ENCODE measurements at places on chromosomes 11 and 22. TPM values are rescaled to one million over a fixed set of nuclear protein-coding genes. Genes with fewer than 3 reads are reported as not detected.

DNA sequence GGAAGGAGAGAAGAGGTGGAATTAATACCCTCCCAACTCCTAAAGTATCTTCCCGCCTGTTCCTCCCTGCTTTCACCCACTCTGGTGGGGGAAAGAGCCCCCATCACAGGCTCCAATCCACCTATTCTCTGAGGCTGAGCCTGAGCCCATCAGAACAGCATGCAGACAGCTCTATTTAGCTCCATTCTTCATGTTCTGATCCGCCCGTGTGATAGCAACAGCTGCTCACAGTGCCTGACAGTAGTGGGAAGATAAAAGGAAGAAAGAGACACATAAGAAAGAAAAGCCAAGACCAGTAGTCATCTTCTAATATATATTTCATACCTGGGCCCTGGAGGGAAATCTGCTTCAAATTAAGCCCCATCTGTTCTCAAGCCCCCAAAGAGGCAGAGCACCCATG lies 80.3 kb upstream of the AKIP1 start:
- DNase-seq = no peak

DNA sequence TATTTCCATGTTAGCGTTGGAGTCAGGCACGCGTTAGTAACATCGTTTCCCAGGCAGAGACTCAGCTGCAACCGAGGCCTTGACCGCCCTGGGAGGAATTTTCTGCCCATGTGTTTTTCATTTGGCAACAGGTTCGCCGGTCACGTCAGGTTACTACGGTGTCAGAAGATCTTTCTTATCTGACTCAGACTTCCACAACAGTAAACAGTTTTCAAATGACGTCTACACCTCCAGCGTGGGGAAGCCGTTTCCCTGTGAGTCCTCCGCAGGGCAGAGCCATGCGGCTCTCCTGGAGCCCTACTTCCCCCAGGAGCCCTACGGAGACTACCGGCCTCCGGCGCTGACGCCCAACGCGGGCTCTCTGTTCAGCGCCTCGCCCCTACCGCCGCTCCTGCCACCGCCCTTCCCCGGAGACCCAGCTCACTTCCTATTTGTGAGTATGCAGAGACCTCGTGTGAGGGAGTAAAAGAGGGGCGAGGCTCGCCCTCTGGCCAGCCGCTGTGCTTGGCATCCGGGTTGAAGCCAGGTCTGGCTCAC lies 14.3 kb upstream of the POU2AF3 start:
- no peak for DNase-seq

- no peak for DNase-seq
These were observed 607.3 kb upstream of the CADM1 start for GRCh38 chr11:116111546-116111945.

GRCh38 chr22:27612115-27612514 lies 189.4 kb downstream of the MN1 start:
- DNase-seq = no peak

DNA sequence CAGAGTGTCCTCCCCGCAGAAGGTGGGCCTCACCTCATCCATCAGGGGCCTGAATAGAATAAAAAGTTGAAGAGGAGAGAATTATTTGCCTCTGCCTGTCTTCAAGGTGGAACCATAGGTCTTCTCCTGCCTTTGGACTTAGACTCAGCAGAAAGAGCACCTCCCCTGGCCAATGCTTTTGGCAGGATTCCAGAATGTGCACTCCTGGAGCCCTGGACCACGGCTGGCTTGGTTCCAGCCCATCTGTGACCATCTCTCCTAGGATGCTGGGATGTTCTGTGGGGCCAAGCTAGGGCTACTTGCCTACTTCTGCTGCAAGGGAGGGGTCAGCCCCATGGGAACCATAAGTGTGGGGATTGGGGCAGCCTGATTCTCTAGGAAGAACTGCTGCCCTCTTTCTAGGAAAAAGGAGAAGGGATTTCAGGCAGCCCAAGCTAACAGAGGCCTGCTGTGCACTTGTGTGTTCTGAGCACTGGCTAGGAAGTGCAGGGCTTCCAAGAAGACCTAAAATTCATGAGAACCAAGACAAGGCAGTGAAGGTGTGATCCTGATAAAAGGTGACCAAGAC lies 32.2 kb upstream of the SHANK2 start:
- no peak for DNase-seq

GRCh38 chr11:34353881-34354280 lies 3.9 kb downstream of the ABTB2 start:
- DNase-seq = no peak

GRCh38 chr11:71930556-71931244 lies 1.9 kb downstream of the RNF121 start:
- no peak for DNase-seq

DNA sequence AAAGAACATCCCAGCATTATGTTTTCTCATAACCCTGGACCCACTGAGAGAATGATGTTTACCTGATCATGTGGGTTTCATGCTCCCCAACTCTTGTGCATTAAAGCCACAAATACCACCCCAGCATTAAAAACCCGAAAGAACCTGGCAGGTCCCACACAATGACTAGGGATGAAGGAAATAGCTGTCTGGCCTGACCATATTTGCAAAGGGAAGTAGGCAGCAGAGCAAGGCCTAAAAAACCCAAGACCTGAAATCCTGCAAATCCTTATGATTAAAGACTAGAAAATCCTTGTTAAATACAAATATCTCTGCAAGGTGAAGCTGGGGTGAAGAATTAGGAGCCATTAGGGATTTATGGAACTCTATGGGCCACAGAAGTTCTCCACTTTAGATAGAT lies 23.7 kb downstream of the PAK1 start:
- no peak for DNase-seq

Gene OR52I2
- not detected for total RNA-seq

GRCh38 chr11:117828611-117829368 lies 4.2 kb upstream of the FXYD2 start:
- DNase-seq = peak; percentile 54

Gene ANO1
- total RNA-seq = 10.2 TPM

Gene CHST1
- total RNA-seq = 1.3 TPM

DNA sequence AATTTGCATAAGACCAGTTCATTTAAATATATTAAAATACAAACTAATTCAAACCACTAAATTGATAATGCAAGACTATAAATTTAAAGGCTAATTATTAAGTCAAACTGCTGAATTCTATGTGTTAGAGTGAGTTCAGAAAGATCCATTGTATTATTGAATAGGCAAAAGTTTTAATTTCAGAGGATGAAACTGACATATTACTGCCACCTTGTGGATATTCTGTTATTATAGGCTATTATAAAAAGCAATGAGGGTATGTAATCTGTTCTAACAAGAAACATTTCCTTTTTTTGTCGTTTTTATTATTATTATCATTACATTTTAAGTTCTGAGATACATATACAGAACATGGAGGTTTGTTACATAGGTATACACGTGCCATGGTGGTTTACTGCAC lies 20.9 kb upstream of the NAALAD2 start:
- DNase-seq = no peak

DNA sequence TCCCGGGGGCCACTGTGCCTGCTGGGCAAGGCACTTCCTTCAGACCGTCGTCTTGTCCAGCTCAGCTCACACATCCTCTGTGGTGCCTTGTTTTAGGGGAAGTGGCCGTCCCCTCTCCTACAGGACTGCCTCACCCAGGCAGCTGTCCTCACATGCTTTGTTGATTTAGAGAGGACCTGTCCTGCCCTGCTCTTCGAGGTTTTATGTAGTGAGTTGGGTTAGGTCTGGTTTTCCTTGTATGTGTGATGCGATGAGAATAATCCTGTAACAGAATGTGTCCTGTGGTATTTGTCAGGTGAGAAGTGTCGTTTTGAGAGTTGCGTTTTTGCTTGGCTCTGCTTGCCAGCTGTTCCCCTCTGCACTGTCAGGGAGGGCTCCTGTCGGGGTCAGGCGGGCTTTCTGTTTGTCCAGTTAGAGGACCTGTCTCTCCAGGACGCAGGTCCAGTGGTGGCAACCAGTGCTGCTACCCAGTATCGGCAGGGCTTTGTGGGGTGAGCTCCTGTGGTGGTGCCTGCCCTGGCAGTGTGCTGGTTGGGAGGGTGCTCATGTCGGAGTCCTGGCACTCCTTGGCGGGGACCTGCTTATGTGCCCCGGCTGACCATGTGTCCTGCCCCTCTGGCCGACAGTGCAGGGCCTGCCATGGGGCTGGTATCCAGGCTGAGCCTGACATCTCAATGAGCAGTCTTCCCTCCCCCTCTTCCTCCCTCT lies 41.3 kb downstream of the MUC6 start:
- no peak for DNase-seq

DNA sequence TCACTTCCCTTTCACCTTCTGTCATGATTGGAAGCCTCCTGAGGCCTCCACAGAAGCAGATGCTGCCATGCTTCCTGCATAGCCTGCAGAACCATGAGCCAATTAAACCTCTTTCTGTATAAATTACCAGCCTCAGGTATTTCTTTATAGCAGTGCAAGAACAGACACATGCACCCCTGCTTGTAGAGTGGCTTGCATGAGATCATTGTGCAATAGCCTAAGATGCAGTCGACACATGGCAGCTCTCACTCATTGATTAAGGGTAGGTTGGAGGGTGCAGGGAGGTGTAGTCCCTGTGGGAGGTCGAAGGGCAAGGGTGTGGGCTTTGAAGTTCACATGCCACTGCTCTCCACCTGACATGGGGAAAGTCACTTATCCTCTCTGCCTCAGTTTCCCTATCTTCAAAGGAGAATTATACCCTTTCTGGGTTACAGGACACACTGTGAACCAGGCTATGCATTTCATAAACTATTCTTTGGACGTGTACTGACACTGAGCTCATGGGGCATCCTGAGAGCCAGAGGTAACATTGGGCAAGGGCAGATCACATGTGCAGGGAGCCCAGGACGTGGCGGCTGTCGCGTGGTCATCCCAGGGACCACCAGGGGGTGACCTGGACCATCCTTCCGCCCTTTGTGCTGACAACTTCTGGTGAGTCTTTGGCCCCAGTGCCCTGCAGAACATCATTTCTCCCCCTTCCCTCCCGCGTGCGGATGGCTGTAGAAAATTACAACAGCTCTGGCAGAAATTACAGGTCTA lies 69.2 kb upstream of the SHANK2 start:
- DNase-seq = no peak

Gene TRPC6
- 1.4 TPM for total RNA-seq

DNA sequence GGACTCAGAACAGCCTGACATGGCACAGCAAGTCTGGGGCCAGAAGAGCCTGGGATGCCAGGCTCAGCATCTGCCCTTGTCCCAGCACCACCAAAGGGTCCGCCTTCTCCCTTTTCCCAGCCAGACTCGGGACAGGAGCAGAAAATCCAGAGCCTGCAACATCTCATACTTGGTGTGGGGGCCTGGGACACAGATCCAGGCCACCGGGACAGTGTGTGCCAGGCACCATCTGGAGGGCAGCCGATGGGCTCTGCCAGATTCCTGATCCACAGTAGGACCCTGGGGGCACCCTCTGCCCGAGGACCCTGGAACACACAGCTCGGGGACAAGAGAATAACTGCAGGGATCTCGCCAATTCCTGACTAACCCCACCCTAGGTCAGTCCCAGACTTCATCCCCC lies 67.7 kb downstream of the PHF21B start:
- DNase-seq = no peak

DNA sequence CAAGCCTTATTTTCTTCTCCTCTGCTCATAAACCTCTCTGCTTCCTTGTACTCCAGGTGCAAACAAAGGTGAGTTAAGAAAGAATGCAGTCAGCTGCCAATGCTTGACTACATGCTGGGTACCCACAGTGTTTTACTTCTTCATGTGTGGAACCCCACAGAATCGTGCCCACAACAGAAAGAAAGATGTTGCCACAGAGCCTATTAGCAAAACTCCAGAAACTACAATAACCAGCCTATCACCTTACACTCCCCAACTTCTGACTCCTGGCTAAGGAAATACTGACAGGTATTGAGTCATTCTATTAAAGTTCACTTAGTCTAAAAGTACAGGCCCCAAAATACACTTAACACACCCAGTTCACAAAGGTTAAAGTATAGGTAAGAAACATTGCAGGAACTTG lies 56.9 kb upstream of the CCDC89 start:
- DNase-seq = no peak

- no peak for DNase-seq
These were observed 115.8 kb downstream of the ATG16L2 start for GRCh38 chr11:72930008-72930407.

DNA sequence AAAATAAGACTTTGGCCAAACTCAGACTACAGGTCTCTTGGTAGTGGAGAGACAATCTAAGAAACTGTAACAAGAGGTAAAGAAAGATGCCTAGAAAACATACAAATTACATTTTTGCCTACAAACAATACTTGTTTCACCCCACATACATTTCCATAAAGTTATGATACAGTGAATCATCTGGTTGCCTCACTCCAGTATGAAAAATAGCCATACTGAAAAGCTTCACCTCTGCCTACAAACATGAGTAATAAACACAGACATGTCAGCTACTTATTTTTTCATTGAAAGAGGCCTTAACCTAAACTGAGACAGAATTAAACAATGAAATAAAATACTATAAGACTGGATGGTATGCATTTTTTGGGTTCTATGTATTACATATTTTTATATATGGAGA lies 1463.0 kb downstream of the FAM181B start:
- no peak for DNase-seq

- DNase-seq = no peak
These were observed 179.0 kb upstream of the NECTIN1 start for GRCh38 chr11:119907878-119908572.

Gene LRRC74B
- total RNA-seq = not detected

Gene GAS2
- total RNA-seq = 16.0 TPM

GRCh38 chr22:32999039-32999815 lies 59.0 kb downstream of the SYN3 start:
- DNase-seq = no peak

- no peak for DNase-seq
These were observed 181.2 kb downstream of the CSNK2A3 start for GRCh38 chr11:11171854-11172253.

GRCh38 chr11:91406009-91406408 lies 818.6 kb upstream of the FAT3 start:
- DNase-seq = no peak

Gene PES1
- 17.8 TPM for total RNA-seq

- DNase-seq = no peak
These were observed 32.9 kb upstream of the DLAT start for GRCh38 chr11:111992206-111992855.

DNA sequence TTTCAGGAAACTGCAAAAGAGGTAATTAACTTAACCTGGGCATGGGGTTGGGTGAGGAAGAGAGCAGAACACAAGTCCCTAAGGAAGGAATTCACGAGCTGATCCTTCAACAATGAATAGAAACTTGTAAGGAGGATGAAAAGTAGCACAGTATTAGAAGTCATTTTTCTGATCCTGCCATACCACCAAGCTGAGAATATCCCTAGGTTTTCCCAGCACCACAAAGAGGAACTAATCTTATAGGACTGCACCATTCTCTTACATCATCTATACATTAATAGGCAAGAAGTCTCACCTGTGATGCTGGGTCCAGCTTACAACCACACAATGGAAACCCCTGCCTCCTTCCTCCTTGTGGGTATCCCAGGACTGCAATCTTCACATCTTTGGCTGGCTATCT lies at the start of gene OR52I1:
OR52I1 (plus strand) TSS at position 301 of the 400 bp plus-strand sequence; CDS start at position 301, 0 bp downstream.
- DNase-seq = no peak

Gene OR6A2
- not detected for total RNA-seq

DNA sequence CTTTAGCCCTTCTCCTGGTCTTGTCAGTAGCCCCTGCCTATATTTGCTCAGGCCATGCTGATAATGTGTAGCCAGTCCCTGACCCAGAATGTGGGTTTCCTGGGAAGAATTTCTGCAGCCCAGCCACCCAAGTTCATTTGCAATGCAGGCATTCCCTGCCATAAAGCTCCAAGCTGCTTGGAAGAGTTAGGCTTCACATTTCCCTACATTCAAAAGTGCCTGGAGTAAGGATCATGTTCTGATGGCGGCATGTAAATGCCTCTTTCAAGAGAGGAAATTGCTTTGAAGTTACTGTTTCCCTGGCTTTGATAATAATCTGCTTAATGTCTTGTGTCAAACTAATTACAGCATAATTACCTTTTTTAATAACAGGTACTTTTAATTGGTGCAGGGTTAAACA lies 266.1 kb downstream of the MIAT start:
- no peak for DNase-seq

All from heart right ventricle (tissue), 16 donors.